HFFc6 (cell line): ENCODE measurements at places on chromosomes 11 and 22. TPM values are rescaled to one million over a fixed set of nuclear protein-coding genes. Genes with fewer than 3 reads are reported as not detected.

DNA sequence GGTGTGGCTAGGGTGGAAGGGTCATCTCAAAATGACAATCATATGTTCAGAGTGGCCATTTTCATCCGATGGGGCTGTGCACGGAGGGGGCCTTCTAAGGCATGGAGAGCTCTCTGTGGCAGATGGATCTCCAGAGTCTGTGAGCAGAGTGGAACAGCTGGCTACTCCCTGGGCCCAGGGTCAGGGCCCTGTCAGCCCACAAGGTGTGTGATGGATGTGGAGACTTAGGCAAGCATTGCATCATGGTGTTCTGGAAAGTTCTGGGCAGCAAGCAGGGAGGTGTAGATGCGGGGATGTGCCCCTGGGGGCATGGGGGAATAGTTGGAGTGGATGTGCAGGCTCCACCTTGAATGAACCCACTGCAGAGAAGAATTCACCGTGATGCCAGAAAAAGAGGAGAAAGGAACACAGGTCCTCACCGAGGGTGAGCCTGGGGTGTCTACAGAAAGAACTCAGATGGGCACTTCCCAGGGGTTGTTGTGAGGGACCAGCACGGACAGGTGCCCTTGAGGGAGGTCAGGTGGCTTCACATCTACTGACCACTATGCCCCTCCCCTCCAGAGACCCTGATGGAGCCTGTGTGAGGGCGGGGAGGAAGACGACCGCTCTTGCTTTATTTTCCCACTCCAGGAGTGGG is 51.1 kb downstream of the CHRDL2 start:
- DNase-seq: no peak

- DNase-seq: peak; percentile 11
Observed at GRCh38 chr22:29555065-29555644, 1.6 kb upstream of the THOC5 start.

DNA sequence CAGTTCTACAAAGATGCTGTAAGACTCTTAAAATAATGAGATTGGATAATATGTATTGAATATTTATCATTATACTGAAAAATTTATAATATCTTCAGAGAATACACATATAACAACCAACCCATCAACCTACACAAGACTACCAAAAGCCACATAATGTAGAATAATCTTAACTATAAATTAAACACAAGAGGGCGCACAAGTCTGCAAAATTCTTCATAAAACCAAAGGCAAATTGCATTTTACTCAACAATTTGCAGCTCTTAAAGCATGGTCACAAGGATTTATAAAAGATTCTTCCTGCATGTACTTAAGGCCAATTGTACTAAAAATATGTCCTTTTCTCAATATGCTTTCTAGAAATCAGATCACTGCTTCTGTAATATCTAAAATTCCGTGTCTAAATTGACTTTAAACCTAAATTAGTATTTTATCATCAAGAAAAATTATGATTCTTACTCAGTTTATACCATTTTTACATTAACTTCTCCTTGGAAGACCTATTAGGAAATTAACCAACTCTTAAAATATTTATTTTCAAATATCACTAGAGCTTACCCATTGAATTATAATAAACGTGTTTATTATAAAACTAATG is 79.0 kb downstream of the TTC28 start:
- DNase-seq: peak; percentile 68

GRCh38 chr11:93063086-93063485 is 93.6 kb downstream of the MTNR1B start:
- no peak for DNase-seq

Gene FAM111A
- 28.7 to 44.3 TPM (median 41.2 TPM) in 3 replicates for total RNA-seq

Gene P2RX6
- total RNA-seq: 1.4 to 4.0 TPM (median 3.7 TPM) in 3 replicates
